LHCN-M2 (cell line): ENCODE measurements at places on chromosomes 5 and 9. TPM values are rescaled to one million over a fixed set of nuclear protein-coding genes. Genes with fewer than 3 reads are reported as not detected.

The HACD4 gene
- 0.34 and 0.38 TPM in 2 replicates for total RNA-seq

GRCh38 chr5:28788954-28789353, 1750.6 kb upstream of the CDH9 start:
- DNase-seq = no peak

The PCDHB11 gene
- total RNA-seq = 0.77 and 1.5 TPM in 2 replicates

DNA sequence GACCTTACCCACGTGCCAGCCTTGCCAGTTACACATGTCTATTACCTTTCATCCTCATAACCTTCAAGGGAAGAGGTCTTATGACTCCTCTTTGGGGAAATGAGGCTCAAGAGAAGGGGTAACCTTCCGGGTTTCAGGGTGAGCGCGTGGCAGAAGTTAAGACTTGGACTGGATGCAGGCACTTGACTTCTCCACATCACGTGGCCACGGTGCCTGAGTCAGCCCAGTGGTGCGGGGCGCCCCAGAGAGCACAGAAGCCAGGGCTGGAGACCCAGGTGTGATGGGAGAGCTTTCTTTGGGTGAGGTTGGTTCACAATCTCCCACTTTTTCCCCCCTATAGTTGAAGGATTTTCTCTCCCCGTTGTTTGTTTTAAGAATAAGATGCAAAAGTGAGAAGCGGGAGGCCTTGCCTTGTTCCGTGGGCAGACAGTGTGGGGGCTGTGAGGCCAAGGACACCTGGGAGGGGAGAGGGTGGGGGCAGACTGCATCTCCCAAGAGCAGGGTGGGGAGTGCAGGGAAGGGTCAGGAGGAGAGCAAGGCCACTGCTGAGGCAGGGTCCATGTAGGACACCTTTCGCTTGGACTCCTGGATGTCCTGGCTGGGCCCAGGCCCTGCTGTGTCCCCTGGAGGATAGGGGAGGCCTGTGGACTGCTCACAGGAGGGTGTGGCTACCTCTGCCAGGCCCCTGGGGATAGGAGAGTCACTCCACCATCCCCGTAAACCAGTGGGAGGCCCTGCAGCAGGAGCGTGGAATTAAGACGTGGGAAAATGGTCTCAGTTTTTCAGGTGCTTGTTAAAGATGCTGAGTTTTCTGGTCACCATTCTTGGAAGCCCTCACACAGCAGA, 90.0 kb upstream of the CTSL start:
- DNase-seq = no peak
